Stimulated activated CD4-positive, alpha-beta T cell treated with anti-CD3 and anti-CD28 coated beads, Interleukin-15, amount 100 ng/mL, for 24 hours (primary cell): ENCODE measurements at places on chromosomes 1 and 21.

DNA sequence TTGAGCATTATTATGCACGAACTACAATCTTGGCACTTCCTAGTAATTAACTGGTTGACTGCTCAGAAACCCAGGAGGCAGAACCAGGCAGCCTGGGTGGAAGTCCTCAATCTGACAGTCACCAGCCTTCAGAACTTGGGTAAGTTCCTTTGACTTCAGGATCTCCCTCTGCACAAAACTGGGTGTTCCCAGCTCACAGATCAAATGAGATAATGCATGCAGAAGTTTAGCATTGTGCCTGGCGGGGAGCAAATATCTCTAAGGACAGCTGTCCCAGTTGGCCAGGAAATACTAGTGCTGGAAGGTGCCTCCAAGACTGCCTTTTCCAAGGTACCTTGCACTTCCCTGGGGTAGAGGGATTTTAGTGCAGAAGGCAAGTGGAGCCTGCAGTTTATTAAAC lies 294.8 kb downstream of the PCP4 start:
- no peak for DNase-seq

- DNase-seq, result no peak
Observed at GRCh38 chr1:223652436-223652941, 13.0 kb downstream of the CAPN8 start.

DNA sequence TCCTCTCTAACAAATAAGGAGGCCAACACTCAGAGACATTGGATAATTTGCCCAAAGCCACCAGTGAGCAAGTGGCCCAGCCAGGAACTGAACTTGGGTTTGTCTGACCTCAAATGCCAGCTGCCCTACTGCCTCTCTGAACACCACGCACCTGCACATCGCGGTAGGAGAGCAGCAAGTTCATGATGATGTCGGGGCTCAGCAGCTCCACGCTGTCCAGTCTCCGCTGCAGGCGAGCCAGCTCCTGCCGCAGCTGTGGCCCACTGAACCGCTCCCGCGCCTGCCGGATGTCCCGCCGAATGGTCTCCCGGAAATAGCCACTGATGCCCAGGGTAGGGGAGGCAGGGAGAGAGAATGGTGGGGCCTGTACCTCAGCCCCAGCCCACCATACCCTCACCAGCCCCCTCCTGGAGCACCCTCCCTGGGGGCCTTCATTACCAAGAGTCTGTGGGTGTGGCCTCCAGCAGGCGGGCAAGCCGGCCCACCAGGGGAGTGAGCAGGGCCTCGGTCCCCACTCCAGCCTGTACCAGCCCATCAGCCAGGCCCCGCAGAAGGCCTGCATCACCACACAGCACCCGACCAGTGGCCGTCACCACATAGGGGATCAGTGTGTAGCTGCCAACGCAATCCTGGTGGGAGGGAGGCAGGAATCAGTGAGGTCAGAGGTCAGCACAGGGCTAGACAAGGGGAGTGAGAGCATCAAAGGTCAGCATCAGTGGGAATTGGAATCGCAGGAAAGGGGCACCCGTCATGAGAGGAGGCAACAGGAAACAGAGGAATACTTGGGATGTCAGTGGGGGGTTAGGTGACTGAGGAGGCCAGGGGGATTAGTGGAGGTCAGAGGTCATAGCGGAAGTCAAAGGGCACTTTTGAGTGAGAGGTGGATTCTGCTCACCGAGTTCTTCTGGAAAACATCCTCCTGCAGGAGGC lies 2.7 kb downstream of the MAP3K6 start:
- no peak for DNase-seq

DNA sequence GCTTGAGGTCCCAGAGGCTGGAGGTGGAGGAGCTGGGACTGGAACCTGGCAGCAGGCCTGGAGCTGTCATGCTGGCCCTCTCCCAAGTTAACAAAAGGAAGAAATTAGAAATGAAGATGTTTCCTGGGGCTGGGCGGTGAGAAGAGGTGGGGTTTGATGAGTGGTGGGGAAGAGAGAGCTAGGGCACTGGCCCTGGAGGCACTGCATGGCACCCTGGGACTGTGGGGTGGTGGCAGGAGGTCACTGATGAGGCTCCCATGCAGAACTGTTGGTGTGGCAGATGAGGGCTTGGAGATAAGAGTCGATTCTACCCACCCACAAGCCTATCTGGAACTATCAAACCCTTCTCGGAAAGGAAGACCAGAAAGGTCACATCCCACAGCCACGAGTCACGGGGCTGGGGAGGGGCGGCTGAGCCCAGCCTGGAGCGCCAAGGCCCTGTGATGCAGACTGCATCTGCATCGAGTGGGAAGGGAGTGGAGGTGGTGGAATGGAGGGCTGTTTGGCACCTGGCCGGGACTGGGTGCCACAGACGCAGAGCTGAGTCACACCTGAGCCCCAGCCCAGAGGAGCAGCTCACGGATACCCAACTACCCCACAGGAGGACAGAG lies 29.4 kb downstream of the MRPL37 start:
- DNase-seq, result peak; percentile 53

DNA sequence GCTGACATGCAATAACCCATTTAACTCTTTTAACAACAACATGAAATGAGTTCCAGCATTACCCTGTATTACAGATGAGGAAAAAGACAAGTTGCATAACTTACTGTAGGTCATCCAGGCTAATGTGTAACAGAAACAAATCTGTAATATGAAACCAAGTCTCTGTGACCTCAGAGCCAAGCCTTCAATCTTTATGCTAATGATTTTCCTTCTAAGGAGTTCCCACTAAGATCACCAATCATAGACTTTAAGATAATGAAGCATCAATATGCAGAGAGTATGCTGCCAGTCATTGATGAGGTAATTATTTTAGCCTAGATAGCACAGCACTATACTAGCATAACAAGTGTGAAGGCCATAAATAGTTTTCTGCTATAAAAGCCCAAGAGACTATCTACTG lies 35.6 kb upstream of the RNPC3 start:
- no peak for DNase-seq

GRCh38 chr1:71413441-71414175 lies 332.8 kb upstream of the ZRANB2 start:
- DNase-seq, result no peak

GRCh38 chr1:39675220-39675619 lies 3.3 kb upstream of the NT5C1A start:
- no peak for DNase-seq
